Right cardiac atrium (tissue), 5 donors: ENCODE measurements at places on chromosomes 7 and 10. TPM values are rescaled to one million over a fixed set of nuclear protein-coding genes. Genes with fewer than 3 reads are reported as not detected.

COL13A1 gene
- 6.8 TPM for polyA plus RNA-seq

LIPN gene
- polyA plus RNA-seq = not detected

FAM131B gene
- polyA plus RNA-seq = 0.27 TPM

SLC39A12 gene
- polyA plus RNA-seq = 0.05 TPM
